Activated CD4-positive, alpha-beta T cell treated with anti-CD3 and anti-CD28 coated beads, Interleukin-2, amount 50 U/mL, for 24 hours (primary cell): ENCODE measurements at places on chromosomes 2 and 18.

DNA sequence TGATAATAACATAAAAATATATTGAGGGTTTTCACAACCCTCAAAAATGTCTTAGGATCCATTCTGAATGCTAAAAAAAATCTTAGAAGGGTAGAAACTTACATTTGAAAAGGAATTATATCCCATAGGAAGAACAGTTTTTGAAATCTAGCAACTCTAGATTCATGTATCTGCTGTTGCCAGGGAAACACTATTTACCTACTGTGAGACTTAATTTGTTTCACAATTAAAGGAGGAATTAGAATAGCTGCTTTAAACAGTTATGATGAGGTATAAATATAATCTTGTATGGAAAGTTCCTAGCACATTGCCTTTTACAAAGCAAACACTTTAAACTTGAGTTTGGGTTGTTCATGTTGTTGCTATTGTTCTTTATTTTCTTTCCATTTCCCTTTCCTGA lies 988.2 kb downstream of the SUCLG1 start:
- no peak for DNase-seq

DNA sequence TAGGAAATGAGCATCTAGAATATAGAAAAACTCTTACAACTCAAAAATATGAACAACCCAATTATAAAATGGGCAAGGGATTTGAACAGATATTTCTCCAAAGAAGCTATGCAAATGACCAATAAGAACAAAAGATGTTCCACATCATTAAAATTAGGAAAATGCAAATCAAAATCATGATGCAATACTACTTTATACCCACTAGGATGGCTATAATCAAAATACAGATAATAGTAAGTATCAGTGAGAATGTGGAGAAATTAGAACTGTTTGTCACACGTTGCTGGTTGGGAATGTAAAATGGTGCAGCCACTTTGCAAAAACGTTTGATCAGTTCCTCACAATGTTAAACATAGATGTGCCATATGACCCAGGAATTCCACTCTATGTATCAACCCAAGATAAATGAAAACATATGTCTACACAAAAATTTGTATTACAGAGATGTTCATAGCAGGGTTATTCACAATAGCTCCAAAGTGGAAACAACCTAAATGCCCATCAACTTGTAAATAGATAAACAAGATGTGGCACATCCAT lies 558.4 kb downstream of the SLC4A3 start:
- DNase-seq: no peak

- DNase-seq: no peak
Measured at GRCh38 chr2:97011977-97012569, 25.7 kb upstream of the FAM178B start.

- no peak for DNase-seq
Measured at GRCh38 chr2:29810956-29811355, 110.4 kb downstream of the ALK start.

DNA sequence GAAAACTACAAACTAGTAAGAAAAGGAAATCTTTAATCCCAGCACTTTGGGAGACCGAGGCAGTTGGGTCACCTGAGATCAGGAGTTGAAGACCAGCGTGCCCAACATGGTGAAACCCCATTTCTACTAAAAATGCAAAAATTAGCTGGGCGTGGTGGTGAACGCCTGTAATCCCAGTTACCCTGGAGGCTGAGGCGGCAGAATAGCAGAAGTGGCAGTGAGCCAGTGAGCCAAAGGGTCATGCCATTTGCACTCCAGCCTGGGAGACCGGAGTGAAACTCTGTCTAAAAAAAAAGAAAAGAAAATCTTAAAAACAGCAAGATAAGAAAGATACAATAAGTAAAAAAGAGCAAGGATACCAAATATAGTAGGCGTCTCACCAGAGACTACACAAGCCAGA lies 502.9 kb upstream of the ID2 start:
- no peak for DNase-seq

- DNase-seq: no peak
Measured at GRCh38 chr2:98489971-98490962, 45.6 kb downstream of the INPP4A start.
